ENCODE measurements at places on chromosomes 11 and 22.

- no peak for DNase-seq
These were observed 689 bp downstream of the PDHX start for GRCh38 chr11:34916843-34917770.

DNA sequence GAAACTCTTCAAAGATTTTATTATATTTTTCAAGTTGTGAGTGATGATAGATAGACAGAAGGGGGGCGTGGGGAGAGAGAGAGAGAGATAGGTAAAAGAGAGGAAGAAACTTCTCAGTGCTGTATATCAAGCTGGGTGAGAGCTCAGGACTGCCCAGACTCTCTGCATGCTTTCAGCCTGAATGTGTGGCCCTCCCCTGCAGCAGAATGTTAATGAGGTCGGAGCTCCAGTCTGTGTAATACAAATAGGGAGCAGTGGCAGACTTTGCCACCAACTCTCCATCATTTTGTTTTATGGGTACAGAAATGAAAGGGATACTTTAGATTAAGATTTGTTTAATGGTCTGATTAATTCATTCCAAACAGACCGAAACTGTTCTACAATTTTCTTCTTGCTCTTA, 752.8 kb downstream of the OPCML start:
- DNase-seq: no peak

DNA sequence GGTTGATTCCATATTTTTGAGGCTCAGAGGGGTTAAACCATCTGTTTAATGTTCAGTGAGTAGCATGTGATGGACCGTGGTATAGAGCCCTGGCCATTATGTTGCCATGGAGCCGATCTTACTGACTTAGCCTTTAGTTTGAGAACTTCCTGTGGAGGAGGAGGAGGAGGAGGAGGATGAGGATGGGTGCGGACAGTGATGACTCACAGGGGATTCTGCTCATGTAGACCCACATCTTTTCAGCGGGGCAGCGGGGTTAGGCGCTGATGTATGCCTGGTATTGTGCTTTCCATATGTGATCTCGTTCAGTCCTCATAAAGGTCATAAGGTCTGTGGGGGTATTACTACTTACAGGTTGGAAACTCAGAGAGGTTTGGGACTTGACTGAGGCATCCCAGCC, 13.9 kb downstream of the STX3 start:
- DNase-seq: peak; percentile 35

GRCh38 chr22:27829620-27830019, 28.1 kb upstream of the MN1 start:
- DNase-seq: no peak

GRCh38 chr22:30755759-30756124, 61.1 kb downstream of the OSBP2 start:
- no peak for DNase-seq

DNA sequence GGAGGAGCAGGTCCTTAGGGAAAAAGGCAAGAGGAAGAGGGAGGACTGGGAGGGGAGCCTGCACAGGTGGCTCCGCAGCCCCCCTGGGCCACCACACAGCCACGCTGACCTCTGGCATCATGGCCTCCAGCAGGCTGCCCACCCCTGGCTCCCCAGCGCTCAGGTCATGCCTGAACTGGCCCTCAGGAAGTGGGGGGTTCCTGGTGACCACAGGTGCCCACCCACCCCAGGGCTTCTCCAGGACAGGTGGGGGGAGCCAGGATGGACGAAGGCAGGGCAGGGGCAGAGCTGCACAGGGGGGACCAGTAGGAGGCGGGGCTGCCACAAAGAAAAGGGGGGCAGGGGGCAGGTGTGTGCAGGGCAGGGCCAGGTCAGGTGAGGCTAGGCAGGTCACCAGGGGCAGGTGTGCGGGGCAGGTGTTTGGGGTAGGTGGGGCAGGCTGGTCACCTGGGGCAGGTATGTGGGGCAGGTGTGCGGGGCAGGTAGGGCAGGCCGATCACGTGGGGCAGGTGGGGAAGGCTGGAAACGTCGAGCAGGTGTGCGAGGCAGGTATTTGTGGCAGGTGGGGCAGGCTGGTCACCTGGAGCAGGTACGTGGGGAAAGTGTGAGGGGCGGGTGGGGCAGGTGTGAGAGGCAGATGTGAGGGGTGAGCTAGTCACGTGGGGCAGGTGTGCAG, 997 bp downstream of the DEAF1 start:
- no peak for DNase-seq

DNA sequence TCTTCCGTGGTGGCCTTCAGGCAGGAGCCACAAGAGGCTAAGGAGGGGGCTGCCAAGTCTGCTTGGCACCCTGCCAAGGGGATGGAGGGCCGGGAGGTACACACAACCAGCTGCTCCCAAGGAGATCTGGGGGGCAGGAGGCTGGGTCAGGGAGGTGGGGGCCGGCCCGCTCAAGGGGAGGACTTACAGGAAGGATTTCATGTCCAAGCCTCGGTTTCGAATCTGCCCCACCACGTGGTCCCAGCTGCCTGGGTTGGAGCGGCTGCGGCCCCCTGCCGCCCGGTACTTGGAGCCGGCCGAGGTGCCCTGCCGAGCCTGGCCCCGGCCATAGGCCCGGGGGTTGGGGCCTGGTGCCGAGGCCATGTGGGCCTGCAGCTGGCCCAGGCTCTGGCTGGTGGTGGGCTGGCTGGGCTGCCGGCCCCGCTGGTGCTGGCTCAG, 33.5 kb downstream of the LRRC10B start:
- no peak for DNase-seq

GRCh38 chr11:81449588-81450156, 1284.0 kb downstream of the FAM181B start:
- no peak for DNase-seq

DNA sequence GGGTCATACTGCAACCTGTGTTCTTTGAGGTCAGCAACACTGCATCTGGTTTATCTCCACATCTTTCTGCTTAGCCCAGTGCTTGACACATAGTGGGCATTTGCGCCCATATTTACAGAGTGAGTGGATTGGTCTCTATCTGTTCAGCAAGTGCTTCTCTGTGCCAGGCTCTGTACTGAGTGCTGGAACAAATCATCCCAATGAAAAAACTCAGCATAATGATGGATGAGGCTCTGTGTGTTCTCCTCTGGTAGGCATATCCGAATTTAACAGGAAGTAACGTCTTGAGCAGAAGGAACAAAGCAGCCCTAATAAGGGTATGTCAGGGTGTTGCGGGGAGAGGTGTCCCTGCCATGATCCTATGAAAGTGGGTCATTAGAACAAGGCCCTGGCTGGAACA, 46.0 kb downstream of the MCM5 start:
- no peak for DNase-seq

DNA sequence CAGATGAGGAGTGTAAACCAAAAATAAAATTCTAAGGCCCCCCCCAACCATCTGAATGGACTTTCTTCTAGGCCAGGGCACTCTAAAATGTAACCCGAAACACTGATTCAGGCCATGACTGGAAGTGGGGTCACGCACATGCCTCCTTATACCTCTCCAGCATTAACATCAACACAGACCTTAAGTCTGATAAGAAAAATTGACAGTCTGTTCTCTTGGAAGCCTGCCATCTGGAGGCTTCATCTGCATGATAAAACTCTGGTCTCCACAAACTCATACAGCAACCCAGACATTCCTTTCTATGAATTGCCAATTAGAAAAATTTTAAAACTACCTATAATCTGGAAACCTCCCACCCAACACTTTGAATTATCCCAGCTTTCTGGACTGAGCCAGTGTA, 3.9 kb upstream of the SERGEF start:
- DNase-seq: no peak

DNA sequence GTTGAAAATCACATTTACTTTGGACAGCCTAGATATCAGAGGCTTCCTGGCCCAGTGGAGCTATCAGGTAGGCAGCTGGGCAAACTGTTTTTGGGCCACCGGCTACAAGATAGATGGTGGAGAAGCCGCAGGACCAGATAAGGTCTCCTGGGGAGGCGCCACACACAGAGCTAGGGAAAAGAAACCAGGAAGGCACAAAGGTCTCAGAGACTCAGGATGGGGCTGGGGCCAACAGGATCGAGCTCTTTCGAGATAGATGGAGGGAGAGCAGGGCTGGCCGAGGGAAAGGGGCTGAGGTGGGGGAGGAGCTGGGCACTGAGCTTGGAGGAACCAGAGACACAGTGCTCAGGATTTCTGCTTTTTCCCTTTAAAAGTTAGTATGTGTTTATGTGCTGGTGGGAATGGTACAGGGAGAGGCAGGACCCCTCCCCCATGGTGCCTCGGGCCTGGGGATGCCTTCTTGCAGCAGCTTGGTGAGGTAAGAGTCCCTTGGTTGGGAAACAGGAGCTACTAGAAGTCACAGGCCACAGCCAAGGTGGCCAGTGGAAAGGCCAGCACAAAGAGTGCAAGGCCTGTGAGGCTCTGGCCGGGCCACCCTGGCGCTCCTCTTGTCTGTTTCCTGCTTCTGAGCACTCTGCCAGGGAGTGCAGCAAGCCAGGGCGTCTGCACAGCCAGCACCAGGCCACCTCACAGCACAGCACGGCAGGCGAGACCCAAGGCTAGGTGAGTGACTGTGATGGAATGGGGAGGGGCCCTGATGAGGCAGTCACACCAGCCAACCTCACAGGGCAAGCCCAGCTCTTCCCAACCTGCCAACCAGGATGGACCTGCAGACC, 11.5 kb upstream of the NAP1L4 start:
- no peak for DNase-seq

- DNase-seq: no peak
These were observed 87.1 kb upstream of the YWHAH start for GRCh38 chr22:31857247-31857646.

DNA sequence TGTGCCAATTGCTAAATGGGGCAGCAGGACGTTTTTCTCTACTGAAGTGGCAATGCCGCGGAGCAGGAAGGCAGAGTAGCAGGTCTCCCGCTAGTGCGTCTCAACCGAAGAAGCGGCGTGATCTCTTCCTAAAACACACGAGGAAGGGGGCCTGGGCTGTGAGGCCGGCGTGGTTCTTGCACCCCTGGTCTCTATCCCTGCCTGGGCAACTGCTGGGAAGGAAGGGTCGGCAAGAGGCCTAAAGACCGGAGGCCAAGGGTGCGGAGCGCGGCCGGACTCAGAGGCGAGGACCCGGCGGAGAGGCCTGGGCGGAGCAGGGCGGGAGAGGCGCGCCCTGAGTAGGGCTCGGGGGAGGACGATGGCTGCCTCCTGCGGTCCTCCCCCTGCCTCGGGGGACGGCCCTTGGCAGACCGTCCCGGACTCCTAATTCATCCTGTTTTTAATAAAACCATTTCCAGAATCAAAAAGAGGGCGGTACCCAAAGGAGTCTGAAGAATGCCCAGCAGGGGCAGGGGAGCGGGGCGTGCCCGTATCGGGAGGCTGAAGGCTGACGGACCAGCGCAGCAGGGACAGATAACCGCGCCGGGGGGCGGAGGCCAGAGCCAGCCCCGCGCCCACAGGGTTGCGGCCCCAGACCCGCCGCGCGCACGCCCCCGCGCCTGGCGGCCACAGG, 572 bp upstream of the APLP2 start:
- peak; percentile 38 for DNase-seq

DNA sequence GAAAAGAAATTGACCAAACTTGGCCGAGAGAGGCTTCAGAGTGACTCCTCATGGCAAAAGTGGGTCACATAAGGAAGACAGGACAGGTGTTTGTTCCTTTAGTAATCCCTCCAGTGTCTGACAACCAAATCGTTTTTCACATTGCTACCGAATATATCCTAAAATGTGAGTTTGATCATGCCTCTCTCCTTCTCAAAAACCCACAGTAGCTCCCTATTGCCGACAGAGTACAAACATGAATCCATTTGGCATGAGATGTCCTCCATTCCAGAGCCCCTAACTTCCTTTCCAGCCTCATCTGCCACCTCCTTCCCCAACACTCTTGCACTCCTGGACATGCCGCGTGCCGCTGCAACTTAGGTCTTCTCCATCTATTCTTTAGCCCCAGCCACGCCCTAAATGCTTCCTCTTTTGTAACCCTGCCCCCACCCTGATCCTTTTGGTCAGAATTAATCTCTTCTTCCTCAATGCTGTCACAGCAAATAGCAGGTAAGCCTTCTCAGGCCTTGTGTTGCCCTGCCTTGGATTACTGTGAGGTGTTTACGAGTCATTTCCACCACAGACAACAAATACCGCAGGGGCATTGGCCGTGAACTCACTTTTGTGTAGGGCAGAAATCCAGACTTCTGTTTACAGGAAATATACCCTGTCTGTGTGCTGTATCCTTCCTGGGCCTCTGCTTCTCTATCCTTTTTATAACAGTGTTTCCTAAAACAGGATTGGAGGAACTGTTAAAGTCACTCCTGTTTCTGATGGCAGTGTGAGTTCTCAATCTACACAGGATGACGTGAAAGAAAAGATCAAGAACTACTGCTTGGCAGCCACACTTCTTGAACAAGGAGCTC, 66.0 kb upstream of the FTH1 start:
- DNase-seq: peak; percentile 48

- DNase-seq: peak; percentile 81
These were observed 1.2 kb upstream of the ARHGEF12 start for GRCh38 chr11:120334894-120335462.

DNA sequence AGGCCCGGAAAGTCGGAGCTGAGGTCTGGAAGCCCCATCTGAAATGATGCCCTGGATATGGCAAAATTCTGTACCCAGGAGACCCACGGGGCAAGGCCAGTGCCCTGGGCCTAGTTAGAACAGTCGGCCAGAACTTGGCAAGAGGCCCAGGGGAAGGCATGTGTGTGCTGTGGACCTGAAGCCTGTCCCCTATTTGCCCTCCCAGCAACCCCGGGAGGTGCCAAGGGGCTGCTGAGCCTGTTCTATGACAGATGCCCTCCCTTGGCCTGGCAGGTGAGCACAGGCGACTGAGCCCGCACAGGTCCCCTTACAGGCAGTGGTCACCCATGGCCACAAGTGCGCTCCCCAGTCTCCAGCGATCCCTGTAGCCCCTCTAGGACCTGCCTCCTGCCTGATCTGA, 51.7 kb downstream of the NAT10 start:
- no peak for DNase-seq

- peak; percentile 39 for DNase-seq
These were observed 87.3 kb downstream of the WNT11 start for GRCh38 chr11:76119032-76119431.

- no peak for DNase-seq
These were observed 33.5 kb downstream of the ETS1 start for GRCh38 chr11:128553662-128554362.

DNA sequence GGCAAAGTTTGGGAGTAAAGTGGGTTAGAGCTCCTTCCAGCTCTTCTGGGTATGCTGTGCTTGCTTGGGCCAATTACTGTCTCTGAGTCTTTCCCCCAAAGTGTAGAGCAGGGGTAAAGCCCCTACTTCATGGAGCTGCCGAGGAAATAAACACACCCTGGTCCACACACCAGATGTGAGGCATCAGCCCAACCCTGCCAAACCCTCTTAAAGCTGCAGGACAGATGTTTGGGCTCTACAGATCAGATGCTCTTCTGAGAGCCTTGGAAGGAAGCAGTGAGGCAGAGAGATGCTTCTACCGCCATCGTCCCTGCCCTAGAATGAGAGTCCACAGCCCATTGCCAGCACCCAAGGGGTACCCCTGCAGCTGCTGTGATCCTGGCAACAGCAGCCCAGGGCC, 64.7 kb downstream of the ELFN2 start:
- no peak for DNase-seq

Measured in inflammatory macrophage treated with lipopolysaccharide for 4 hours (primary cell).